ENCODE measurements at places on chromosomes 5 and 9.

GRCh38 chr9:27534131-27534530 is 4.5 kb upstream of the MOB3B start:
- DNase-seq, result no peak

- no peak for DNase-seq
Measured at GRCh38 chr5:156929366-156929948, 33.6 kb downstream of the TIMD4 start.

DNA sequence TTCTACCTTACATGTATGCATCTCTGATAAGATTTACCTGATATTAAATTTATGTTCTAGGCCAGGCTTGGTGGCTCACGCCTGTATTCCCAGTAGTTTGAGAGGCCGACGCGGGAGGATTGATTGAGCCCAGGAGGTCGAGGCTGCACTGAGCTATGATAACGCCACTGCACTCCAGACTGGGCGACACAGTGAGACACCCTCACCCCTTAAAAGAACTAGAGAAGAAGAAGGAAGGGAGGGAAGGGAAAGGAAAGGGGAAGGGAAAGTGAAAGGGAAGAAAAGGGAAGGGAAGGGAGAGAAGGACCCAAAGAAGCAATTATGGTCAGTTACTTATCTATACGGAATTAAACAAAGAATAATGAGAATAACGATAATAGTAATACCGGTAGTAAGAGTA is 1.2 kb upstream of the RFK start:
- no peak for DNase-seq

DNA sequence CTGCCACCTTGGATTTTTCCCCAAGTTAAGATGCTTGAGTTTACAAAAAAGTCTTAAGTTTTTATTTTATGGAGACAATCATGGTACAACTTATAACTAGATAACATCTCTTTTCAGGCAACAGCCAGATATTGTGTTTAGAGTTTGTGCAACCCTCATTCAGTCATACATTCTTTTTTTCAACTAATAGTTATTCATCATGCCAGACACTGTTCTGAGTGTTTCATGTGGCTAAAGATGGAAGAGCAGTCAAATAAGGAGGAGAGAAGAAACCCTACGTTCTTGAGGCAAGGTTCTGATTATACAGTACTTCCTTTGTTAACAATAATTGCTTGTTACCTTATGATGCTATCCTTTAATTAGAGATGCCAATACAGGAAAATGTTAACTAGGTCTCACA is 42.1 kb upstream of the ZNF462 start:
- DNase-seq, result no peak

DNA sequence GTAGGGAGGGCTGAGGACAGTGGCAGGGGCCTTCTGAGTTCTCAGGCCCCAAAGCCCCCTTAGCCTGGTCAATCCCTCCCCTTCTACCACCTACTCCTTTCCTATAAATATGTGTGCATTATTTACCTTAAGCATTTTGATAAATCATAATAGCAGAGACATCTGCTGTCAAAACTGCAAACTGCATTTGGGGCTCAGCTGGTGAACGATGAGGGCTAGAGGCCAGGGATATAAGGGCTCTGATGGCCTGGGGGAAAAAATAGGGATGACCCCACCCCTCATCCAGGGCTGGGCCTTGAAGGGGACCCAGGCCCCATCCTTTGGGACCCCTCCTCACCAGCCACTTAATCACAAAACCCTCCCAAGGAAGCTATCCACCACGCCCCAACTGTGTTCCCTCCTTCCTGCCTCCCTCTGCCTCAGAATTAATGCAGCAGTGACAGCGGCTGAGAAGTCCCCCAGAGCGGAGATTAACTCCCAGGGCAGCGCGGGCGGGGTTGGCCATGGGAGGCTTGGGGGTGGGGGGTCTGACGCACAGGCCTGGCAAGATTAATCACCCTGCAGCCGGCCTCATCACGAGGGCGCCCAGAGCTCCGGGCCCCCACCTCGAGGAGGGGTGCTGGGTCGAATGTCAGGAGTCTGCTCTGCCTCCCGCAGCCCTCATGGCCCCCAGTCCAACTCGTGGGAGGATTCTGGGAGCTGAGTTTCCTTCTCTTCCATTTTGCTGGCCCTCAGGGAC is 42.1 kb downstream of the CXXC5 start:
- no peak for DNase-seq

GRCh38 chr5:75342836-75343235 is 5.8 kb downstream of the HMGCR start:
- no peak for DNase-seq
